ENCODE measurements at places on chromosomes 2 and 18.
A peak's percentile ranks its signal among the peaks of the same experiment; 100 is the strongest.

DNA sequence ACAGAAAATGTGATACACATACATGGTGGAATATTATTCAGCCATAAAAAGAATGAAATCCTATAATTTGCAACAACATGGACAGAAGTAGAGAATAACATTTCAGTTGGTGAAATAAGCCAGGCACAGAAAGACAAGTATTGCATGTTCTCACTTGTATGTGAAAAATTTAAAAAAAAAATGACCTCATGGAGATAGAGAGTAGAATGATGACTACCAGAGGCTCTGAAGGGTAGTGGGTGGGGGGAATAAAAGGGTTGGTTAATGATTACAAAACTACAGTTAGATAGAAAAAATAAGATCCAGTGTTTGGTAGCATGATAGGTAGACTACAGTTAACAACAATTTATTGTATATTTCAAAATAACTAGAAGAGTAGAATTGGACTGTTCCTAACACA is 24.5 kb downstream of the PRKD3 start:
- no peak for DNase-seq

DNA sequence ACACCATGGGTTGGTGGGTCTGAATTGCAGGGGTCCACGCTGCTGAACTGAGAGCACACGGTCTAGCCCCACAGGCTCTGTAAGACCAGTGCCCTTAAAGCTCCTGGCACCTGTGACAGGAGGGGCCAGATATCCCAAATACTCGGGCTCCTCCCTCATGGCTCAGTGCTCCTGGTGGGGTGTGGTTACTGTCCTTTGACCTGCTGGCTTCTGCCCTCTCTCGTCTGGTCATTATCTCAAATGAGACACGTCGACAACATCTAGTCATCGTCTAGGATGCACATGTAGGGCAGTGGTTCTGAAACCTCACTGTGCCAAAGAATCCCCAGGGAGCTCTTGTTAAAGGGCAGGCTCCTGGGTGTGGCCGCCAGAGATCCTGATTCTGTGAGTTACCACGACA is 258.4 kb downstream of the LOXHD1 start:
- no peak for DNase-seq

GRCh38 chr18:41324934-41325333 is 630.1 kb upstream of the PIK3C3 start:
- DNase-seq = peak; percentile 9

- DNase-seq = no peak
Measured at GRCh38 chr2:145597006-145597405, 1077.1 kb upstream of the ZEB2 start.

GRCh38 chr2:170052151-170052550 is 125.8 kb upstream of the MYO3B start:
- no peak for DNase-seq

GRCh38 chr2:33496150-33496549 is 19.7 kb downstream of the RASGRP3 start:
- DNase-seq = no peak
